Suprapubic skin (tissue), 4 donors: ENCODE measurements at places on chromosomes 7 and 10. TPM values are rescaled to one million over a fixed set of nuclear protein-coding genes. Genes with fewer than 3 reads are reported as not detected.

- no peak for DNase-seq
These were observed 184.3 kb downstream of the FOXP2 start for GRCh38 chr7:114598946-114599345.

The PRR15 gene
- 0.64 TPM for total RNA-seq

GRCh38 chr7:30062587-30062986 lies 34.4 kb downstream of the PLEKHA8 start:
- no peak for DNase-seq

The ANXA8 gene
- total RNA-seq: 254 TPM

GRCh38 chr7:99191869-99192596 lies 15.9 kb downstream of the KPNA7 start:
- DNase-seq: no peak

The MAP3K8 gene
- 56.4 TPM for total RNA-seq

DNA sequence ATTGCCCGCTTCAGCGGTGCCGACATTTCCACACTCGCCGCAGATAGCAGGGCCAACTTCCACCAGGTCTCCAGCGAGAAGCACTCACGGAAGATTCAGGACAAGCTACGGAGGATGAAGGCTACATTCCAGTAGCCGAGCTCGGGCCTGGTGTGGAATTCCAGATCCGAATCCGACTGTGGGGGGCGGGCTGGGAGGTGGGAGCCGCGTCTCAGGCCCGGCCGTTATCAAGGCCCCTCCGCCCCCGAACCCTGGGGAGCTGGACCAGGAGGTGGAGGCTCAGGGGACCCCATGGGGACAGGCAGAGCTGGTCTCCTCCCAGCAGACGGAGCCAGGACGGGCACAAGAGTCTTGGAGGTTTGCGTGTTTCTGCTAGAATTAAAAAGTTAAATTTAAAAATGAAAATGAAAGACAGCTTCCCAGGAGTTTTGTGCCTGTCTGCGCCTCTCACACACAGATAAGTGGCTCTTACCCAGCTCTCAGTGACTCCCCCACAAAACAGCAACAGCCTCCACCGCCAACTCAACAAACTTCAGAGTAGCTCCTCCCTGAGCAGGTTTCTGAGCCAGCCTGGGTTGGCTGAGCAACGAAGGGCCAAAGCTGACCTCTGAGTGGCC lies 5.2 kb upstream of the UTF1 start:
- no peak for DNase-seq

DNA sequence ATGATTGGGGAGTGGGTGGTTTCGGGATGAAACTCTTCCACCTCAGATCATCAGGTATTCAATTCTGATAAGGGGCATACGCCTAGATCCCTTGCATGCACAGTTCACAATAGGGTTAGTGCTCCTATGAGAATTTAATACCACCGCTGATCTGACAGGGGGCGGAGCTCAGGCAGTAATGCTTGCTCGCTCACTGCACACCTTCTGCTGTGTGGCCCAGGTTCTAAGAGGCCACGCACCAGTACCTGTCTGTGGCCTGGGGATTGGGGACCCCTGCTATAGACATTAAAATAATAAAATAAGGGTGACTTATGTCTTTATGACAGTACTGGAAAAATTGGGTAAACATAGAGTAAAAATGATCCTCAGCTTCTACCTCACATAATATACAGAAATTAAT lies 66.1 kb downstream of the SAMD9 start:
- no peak for DNase-seq

DNA sequence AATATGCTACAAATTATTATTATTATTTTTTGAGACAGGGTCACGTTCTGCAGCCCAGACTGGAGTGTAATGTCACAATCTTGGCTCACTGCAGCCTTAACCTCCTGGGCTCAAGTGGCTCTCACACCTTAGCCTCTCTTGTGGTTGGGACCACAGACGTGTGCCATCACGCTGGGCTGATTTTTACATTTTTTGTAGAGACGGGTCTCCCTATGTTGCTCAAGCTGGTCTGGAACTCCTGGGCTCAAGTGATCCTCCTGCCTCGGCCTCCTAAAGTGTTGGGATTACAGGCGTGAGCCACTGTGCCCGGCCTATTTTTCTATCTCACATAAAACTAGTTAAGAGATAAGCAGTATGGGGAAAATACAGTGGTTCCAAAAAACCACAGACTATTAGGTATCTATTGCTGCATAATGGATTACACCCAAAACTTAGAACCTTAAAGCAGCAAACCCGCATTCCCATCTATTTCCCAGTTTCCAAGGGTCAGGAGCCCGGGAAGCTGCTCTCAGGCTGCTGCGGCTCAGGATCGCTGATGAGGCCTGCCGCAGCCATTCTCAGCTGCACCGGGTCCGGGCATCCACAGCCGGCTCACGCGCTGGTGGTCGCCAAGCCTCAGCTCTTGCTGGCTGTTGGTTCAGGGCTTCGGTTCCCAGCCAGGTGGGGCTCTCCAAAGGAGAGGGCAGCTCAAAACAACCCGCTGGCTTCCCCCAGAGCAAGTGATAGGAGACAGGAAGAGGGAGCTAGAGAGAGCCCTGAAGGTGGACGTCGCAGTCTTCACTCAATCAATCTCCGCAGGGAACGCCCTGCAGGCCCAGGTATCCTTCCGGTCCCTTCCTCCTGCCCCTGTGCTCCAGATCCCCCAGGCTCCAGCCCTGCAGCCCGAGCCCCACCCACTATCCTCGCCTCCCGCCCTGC lies 128.2 kb downstream of the UBE2H start:
- DNase-seq: no peak

- DNase-seq: no peak
These were observed 8.5 kb upstream of the RSBN1L start for GRCh38 chr7:77687747-77688144.

DNA sequence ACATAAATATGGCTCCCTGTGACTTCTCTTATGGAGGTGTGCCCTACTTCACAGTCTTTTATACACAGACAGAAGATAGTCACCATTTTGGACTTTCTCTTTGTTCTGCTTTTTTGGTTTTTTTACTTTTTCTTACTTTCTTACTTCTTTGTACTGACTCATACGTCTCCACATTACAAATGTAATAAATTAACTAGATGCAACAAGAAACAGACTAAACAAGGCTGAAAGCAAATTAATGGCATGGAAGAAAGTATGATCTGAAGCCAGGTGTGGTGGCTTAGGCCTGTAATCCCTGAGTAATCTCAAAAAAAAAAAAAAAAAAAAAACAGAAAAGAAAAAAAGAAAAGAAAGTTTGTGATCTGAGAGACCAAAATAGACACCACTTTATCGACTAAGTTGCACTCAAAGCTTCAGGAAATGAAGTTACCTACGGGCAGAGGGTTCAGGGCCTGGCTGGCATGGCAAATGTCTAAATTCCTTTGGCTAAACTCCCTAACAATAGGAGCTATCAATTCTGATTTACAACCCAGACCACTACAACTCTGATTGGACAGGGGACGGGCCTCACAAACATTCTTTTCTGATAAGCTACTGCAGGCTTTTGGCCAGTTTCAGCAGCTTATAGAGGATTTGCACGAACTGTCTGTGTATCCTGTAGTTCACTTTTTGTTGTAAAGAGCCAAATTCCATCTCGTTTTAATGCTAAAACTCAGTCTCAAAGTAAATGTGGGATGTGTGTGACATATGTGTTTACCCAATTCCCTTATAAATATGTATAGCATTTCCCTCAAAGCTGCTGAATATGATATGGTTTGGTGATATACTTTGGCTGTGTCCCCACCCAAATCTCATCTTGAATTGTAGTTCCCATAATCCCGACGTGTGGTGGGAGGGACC lies 129.1 kb downstream of the SEPTIN14 start:
- no peak for DNase-seq

- no peak for DNase-seq
These were observed 349.0 kb upstream of the MTPN start for GRCh38 chr7:136326045-136326609.

The TSPAN33 gene
- total RNA-seq: 17.9 TPM

- no peak for DNase-seq
These were observed 9.8 kb downstream of the AGBL3 start for GRCh38 chr7:134996097-134996550.

The ABLIM1 gene
- total RNA-seq: 156 TPM

The KIAA1217 gene
- total RNA-seq: 70.6 TPM

DNA sequence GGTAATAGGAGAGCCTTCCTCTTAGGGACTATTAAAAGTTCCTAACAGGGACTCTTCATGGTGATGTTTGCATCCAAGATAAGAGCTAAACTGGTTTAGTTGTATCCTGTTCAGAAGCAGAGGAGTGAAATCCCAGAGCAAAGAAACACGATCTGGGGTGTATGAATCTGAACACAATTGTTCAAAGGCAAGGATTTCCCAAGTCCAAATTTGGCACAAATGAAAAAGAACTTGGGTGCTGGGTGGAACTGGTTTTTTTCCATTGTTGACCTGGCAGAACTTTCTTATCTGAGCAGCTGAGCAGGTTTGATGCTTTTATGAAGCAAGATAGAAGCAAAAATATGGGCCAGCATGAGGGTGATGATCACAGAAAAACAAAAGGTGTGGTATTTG lies 6.0 kb downstream of the AGFG2 start:
- DNase-seq: no peak
